HepG2 (cell line): ENCODE measurements at places on chromosomes 6 and 20. TPM values are rescaled to one million over a fixed set of nuclear protein-coding genes. Genes with fewer than 3 reads are reported as not detected.

The ROS1 gene
- not detected in 2 replicates for polyA plus RNA-seq

The TEAD3 gene
- 16.5 and 20.5 TPM in 2 replicates for polyA plus RNA-seq

The CASS4 gene
- 0.17 and 0.25 TPM in 2 replicates for polyA plus RNA-seq

The C6orf15 gene
- not detected in 2 replicates for polyA plus RNA-seq

The FOXQ1 gene
- 25.3 and 35.2 TPM in 2 replicates for polyA plus RNA-seq

The APOBEC2 gene
- not detected in 2 replicates for polyA plus RNA-seq

The CALHM6 gene
- polyA plus RNA-seq = not detected in 2 replicates

The RSPO3 gene
- not detected in 2 replicates for polyA plus RNA-seq

The LIME1 gene
- 13.0 and 23.5 TPM in 2 replicates for polyA plus RNA-seq

The DUSP15 gene
- polyA plus RNA-seq = 0.17 and 0.46 TPM in 2 replicates
